ENCODE measurements at places on chromosomes 5 and 9. TPM values are rescaled to one million over a fixed set of nuclear protein-coding genes. Genes with fewer than 3 reads are reported as not detected.

GRCh38 chr9:94918038-94918753 is 191.7 kb downstream of the AOPEP start:
- no peak for DNase-seq

GRCh38 chr5:59099270-59099994 is 516.6 kb downstream of the RAB3C start:
- DNase-seq = peak; percentile 90

DNA sequence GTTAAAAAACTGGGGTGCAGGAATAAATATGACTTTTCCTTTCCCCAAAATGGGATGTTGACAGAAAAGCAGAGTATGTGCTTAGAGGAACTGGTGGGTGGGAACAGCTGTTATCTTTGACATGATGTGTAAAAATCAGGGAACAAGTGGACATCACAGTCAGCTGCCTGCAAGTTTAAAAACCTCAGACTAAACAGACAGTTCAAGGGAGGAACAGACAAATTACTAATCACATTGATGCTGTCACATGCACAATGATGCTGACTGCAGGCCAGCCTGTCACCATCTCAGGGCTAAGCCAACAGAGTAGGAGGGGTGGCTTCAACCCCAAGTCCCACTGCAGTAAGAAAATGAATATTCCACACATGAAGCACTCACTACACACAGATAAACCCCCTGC is 38.2 kb upstream of the UBAP2 start:
- no peak for DNase-seq

GRCh38 chr9:22645893-22646292 is 199.3 kb downstream of the DMRTA1 start:
- DNase-seq = no peak

DNA sequence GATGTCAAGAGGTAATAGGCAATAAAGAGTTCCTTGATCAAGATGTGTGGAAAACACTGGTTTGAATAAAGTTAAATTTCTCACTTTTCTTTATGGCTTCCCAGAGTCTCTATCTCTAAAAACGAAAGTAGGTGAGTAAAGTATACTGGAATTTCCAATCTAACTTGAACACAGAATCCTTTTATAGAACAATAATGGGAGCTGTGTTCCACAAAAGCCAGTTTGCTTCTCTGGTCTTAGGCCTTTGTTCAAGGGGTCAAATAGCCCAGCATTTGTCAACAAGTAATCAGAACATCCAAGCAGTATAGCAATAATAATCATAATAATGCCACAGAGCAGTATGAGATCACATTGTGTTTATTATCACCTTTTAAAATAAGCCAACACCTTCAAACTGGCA is 20.2 kb downstream of the ATP10B start:
- DNase-seq = no peak

GRCh38 chr9:107954312-107954711 is 464.7 kb upstream of the KLF4 start:
- no peak for DNase-seq

DNA sequence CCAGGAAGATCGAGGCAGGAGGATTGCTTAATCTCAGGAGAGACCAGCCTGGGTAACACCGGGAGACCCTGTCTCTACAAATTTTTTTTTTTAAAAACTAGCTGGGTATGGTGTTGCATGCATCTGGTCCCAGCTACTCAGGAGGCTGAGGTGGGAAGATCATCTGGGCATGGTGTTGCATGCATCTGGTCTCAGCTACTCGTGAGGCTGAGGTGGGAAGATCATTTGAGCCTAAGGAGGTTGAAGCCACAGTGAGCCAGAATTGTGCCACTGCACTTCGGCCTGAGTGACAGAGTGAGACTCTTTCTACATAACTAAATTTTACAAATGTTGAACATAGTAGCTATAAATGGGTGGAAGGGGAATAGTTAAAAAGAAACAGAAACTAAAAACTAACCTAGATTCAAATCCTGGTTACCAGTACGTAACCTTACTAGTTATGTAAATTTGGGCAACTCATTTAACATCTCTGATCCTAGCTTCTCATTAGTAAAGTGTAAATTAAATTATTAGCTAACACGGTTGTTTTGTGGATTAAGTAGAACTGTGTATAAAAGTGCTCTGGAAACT is 41.7 kb downstream of the TMEM161B start:
- DNase-seq = no peak

DNA sequence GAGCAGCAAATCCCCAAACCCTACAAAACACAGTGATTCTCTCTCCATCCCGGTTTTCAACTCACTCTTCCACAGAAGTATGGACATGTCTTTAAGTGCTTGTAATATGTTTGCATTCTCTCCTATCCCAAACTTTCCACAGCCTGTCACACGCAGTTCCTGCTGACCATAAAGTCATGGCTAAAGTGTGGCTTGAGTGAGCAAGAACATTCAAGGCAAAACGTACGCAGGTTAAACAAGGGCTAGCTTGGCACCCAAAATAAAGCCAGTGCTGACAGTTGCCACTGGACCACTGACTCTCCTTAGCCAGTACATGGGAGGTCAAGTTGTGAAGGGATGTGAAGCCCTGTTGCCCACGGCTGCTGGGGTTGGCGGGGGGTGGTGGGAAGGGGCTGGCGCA is 211.1 kb upstream of the IRX1 start:
- no peak for DNase-seq

DNA sequence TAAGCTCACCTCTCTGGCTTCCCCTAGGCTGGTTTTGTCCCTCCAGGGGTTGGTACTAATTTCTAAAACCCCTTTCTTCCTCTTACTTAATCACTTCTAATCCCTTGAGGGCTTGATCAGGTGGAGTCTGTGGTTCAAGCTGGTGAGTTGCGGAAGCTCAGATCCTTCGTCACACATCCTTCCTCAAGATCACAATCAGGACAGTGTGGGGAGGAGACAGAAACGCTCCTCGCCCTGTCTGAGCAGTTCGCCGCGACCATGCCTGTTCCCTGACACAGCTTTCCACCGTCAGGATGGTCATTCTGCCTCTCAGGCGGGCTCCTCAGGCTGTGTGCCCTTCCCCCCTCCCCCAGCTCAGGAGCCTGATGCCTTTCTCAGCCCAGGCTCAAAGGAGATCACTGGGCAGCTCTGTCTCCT is 24.3 kb downstream of the CPLX2 start:
- DNase-seq = no peak

The OR1L1 gene
- total RNA-seq = not detected

The CBY3 gene
- not detected for total RNA-seq

Measured in renal cortical epithelial cell (primary cell).